ENCODE measurements at places on chromosomes 6 and 20.

- no peak for DNase-seq
Measured at GRCh38 chr20:3111995-3112394, 27.5 kb upstream of the AVP start.

DNA sequence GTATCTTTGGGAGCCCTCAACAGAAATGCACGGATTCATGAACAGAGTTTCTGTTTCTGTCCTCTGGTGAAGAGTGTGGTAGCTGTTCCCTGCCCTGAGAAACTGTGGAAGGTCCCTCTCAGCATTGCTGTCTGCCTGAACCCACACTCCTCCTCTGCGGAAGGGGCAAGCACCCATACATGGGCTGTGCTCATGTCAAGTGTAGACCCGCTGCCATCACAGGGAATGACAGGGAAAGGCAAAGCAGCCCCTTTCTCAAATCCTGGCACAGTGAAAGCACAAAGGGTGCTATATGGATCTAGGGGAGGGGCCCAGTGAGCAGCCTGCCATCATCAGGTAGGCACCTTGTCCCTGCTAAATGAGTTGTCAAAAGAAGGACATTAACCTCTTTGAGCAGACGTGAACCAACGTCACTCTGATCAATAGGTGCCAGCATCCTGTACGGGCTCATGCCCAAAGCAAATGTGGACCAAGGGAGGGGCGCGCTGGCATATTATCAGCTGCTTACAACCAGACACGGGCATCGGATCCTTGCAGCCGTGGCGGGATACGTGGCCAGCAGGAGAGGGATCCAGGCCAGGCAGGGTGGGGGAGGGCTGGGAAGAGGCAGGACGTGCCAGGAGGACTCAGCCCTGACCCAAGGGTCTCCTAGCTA is 231.2 kb upstream of the PMEPA1 start:
- no peak for DNase-seq

DNA sequence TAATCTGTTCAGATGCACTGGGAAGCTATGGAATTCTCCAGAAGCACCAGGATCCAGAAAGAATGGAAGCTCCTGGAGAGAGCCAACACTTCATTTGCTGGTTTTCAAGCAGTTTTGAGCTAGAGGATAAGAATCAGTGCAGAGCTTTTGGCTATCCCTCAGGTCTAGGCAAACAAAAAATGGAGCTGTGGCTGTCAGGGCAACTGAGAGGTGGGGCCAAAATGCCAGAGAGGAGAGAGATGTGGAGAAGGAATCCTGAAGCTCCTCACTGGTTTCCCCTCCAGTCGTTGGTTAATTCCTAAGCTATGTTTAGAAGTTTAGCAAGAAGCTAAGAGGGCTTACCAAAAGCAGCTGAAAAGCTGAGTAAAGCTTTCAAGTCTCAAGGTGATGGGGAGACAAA is 294.2 kb upstream of the JARID2 start:
- DNase-seq, result no peak

GRCh38 chr20:9500121-9500520 is 14.3 kb upstream of the LAMP5 start:
- DNase-seq, result no peak

DNA sequence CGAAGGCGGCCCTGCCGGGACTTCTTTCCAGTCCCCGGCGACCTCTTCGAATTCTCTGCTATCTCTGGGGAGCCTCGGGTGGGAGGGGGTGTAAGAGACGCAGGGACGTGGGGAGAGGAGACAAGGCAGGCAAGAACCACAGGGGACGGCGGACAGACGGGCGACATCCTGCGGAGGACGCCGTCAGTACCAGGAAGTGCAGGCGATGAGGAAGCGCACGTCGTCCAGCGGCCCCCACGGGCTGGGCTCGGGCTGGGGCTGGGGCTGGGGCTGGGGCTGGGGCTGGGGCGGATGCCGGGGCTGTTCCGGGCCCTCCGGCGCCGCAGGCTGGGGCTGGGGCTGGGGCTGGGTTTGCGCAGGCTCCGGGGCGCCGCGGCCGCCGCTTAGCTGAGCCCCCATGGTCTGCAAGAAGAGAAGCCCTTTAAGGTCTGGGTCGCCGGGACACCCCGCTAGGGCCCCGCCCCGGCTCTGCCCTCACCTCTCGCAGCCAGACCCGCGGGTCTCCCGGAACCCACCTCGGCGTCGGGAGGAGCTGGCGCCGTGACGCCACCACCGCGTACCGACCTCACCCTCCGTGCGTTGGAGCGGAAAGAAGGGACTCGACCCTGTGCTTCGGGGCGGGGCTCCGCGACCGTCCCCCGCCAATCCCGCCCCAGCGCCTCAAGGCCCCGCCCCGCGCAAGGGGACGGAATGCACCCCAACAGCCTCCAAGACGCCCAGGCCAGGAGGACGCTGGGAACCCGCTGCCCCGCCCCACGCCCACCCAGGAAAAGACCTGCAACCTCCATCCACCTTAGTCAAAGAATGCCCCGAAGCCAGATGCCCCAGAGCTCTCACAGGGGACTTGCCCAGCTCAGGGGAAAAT is at the start of gene MMP24OS:
Gene MMP24OS, minus strand, starts transcription at position 592 of the 865 bp plus-strand sequence. Its CDS starts 193 bp downstream, at position 399.
- DNase-seq, result peak; percentile 92

DNA sequence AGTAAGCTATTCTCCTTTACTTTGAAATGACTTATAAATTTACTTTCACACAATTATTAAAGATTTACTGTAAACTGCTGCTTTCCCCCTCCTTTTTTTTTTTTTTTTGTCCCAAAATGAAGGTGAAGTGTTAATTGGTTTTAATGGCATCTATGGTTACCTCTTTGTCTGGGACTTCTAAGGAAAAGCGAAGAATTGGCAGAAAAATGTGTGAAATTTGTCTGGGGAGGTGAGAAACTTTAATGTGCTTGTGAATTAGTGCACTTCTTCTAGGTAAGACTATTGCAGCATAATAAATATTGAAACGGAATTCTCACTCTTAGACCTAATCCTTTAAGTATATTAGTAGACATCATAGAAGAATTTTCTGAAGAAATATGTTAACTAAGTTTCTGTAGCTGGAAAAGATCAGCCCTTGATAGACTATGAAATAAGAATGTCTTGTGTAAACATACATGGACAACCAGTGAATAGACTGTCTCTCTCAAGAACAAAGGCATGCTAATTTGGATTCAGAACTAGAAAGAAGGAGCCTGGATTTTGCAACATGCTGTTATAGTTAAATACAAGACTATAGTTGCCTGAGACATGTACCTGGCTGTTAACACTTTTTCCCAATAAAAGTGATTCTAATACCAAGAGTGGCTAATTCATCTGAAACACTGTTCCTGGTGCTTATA is 23.9 kb downstream of the FLRT3 start:
- no peak for DNase-seq

GRCh38 chr6:29376003-29376402 is 912 bp upstream of the OR12D3 start:
- no peak for DNase-seq

DNA sequence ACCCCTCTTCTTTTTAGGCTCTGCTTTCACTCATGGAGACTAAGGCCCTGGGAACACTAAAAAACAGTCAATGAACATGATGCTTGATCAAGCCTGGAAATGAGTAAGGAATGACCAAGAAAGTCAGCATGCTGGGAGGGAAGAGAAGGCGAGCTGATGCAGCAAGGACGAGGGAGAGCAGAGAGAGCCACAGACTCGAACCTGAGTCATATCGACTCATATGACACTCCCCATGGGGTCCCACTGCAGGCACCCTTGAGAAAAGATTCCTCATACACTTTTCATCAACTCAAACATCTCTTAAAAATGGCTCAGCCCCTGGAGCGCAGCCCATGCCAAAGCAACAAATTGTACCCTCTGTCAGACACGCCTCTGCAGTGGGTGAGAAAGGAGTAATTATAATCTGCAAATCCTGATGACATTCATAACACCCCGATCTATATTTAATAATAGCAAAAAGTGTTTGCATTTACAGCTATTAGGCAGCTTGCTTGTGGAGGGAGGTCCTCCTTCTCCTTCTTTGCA is 127.2 kb downstream of the F13A1 start:
- DNase-seq, result no peak

DNA sequence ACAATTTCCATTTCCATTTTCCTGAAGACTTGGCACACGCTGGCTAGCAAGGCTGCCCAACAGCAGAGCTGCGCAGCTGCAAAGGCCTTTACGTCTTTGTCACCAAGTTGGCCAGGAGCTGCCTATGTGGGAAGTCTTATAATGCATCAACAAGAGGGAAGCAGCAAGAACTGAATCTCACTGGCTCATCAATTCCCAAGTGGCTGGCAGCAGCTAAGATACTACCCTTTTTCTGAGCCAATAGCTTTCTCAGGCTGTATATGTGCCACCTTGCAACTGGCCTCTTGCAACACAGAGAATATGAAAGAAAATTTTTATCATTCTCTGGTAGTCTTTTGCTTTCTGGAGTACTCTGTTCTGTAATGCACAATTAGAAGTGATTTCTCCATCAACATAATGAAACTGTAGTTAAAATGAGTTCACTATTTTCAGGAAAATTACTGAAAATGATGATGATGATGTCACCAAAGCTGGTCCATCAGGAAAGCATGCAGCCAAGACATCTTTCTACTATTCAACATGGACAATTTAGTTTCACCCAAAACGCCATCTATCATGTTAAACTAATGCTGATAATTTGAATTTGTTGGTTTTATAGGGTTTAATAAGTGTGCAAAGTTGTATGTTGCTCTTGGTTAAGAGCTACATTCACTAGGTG is 97.3 kb upstream of the FOXA2 start:
- DNase-seq, result no peak

DNA sequence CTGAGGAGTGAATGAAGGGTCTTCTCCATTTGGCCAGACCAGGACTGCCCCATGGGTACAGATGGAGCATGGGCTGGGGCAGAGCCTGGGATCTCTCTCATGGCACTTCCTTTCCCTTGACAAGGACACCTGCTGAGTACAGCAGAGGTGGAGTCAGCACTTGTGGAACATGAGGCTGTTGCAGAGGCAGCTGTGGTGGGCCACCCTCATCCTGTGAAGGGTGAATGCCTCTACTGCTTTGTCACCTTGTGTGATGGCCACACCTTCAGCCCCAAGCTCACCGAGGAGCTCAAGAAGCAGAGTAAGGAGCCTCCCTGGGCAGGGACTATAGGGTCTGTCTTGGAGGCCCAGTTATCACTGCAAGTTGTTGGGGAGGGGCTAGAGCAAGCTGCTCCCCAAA is 29.6 kb downstream of the GSS start:
- DNase-seq, result no peak

- DNase-seq, result no peak
Measured at GRCh38 chr6:39517756-39518155, 195.3 kb upstream of the KCNK16 start.

DNA sequence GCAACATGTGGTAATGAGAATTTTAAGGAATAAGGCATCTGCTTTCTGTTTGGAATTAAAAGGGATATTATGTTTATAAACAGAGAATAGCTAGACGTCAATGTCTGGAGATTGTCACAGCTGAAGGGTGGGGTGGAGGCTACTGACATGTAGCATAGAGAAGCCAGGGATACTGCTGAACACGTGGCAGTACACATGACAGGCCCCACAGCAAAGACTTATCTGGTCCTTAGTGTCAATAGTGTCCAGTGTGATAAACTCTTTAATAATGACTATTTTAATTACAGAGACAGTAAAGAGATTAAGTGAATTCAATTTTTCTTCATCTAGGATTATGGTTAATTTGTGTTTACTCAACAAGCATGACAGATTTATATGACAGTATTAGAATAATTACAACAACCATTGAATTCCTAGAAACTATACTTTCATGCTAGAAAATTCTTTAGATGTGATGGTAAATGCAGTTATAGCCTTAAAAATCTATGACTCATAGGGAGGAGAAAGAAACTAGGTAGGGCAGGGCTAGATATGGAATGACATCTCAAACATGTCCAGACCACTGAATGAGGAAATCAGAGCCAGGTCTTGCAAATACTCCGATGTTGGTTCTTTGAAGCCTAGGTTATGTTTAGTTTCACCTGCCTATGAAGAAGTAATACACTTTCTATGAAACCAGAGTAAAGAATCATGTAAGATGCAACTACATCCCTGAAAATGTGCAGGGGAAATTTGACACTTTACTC is 399.5 kb downstream of the PHF3 start:
- no peak for DNase-seq

DNA sequence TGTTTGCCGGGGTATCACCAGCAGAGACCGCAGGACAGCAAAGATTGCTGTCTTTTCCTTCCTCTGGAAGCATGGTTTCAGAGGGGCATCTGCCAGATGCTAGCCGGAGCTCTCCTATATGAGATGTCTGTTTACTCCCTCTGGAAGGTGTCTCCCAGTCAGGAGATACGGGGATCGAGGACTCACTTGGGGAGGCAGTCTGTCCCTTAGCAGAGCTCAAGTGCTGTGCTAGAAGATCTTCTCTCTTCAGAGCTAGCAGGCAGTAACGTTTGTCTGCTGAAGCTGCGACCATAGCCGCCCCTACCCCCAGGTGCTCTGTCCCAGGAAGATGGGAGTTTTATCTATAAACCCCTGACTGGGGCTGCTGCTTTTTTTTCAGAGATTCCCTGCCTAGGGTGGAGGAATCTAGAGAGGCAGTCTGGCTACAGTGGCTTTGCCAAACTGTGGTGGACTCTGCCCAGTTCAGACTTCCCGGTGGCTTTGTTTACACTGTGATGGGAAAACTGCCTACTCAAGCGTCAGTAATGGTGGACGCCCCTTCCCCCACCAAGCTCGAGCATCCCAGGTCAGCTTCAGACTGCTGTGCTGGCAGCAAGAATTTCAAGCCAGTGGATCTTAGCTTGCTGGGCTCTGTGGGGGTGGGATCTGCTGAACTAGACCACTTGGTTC is 133.0 kb upstream of the FLRT3 start:
- DNase-seq, result no peak

DNA sequence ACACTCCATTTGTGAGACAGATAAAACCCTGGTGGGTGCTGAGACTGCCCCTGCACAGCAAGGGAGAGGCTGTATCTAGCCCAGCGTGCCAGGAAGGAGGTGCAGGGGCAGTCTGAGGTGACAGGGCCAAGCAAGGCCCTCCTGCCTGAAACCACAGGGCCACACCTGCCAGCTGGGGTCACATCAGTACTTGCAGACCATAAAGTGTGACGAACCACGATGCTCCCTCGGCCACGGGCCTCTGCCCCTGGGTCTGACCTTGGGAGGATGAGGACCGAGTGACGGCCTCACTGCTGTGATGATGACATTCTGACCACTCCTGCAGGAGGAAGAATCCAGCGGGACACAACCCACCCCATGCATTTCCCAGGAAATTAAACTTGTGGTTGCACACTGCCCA is 75.1 kb downstream of the NINL start:
- no peak for DNase-seq

- DNase-seq, result no peak
Measured at GRCh38 chr6:148892247-148892646, 145.4 kb downstream of the UST start.

DNA sequence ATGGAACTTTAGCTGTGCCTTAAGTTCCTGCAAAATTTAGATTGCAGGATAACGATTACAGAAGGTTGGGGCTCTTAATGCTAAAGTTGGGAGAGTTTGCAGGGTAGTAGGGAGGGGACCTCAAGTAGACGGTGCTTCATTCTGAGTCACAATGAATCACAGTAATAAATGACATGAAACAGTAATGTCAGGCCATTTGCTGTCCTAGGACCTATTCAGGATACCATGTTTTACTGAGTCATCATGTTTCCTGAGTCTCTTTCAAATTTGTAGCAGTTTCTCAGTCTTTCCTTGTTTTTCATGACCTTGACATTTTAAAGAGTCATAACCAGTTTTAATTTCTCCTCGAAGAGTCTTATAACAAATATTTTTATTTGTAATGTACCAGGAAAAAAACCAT is 406.9 kb upstream of the MAP3K7 start:
- no peak for DNase-seq
